NCI-H1048 (cell line): ENCODE measurements at places on chromosomes 16 and 17.

DNA sequence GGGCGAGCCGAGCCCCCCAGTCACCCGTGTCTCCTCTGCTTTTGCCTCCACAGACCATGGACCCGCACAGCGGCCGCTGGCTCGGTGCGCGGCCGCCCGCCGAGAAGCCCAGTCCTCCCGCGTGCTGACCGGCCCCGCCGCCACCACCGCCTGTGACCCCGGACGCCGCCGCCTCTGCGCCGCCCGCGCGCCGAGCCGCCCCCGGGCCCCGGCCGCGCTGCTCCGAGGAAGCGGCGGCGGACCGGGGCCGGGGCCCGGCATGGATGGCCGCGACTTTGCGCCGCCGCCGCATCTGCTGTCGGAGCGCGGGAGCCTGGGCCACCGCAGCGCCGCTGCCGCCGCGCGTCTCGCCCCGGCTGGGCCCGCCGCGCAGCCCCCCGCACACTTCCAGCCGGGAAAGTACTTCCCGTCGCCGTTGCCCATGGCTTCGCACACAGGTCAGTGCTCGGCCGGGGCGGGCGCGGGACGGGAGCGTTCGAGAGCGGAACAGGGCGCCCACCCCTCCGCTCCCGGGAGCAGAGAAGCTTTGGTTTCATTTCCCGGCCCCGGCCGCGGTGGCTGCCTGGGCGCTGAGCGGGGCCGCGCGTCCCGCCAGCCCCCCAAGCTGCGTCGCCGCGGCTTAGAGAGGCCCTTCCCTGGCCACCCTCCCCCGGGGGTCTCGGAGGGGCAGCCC, 4.4 kb downstream of the BAHCC1 start:
- no peak for DNase-seq

GRCh38 chr17:21376081-21376758, at the start of gene KCNJ12:
Gene KCNJ12, plus strand, starts transcription at chr17:21376357. Its CDS starts 38,986 bp downstream, at chr17:21415343.
- DNase-seq = no peak

DNA sequence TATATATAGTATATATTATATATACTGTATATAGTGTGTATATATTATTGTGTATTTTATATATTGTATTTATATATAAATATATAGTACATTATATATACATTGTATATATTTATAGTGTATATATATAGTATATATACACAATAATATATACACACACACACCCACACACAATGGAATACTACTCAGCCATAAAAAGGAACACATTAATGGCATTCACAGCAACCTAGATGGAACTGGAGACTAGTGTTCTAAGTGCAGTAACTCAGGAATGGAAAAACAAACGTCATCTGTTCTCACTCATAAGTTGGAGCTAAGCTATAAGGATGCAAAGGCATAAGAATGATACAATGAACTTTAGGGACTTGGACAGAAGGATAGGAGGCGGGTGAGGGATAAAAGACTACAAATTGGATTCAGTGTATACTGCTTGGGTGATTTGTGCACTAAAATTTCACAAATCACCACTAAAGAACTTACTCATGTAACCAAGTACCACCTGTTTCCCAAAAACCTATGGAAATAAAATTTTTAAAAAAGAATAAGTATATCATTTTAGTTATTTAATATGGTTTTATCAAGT, 201.9 kb upstream of the CDH11 start:
- no peak for DNase-seq

DNA sequence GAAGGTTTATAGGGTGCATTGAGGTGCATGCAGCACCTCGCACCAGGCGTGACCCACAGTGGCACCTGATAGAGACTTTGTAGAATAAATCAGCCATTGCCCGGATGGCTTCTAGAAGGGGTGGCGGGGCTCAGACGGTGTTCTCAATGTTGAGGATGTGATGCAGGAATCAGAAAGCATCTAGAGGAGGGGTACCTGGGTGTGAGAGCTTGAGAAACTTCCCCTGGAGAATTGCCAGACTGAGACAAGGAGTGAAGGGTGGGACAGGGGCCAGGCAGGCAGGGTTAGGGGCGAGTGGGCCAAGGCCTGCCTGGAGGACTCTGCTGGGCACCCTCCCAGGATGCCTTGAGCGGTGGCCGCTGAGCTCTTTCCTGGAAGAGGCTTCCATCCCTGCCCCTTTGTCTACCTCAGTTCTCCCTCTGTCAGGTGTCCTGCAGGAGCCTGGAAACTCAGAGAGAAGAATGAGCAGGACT, 9.3 kb upstream of the ADGRG1 start:
- no peak for DNase-seq

GRCh38 chr16:85652431-85653221, 36.1 kb downstream of the GINS2 start:
- DNase-seq = no peak
